IMR-90 (cell line): ENCODE measurements at places on chromosomes 7 and 10. TPM values are rescaled to one million over a fixed set of nuclear protein-coding genes. Genes with fewer than 3 reads are reported as not detected.

The GPR26 gene
- total RNA-seq: not detected in 2 replicates

The TMEM196 gene
- total RNA-seq: not detected in 2 replicates

- DNase-seq: no peak
These were observed 61.7 kb downstream of the PDGFA start for GRCh38 chr7:457814-458510.

- DNase-seq: peak; percentile 54
These were observed 7.5 kb upstream of the SND1 start for GRCh38 chr7:127644484-127644883.

DNA sequence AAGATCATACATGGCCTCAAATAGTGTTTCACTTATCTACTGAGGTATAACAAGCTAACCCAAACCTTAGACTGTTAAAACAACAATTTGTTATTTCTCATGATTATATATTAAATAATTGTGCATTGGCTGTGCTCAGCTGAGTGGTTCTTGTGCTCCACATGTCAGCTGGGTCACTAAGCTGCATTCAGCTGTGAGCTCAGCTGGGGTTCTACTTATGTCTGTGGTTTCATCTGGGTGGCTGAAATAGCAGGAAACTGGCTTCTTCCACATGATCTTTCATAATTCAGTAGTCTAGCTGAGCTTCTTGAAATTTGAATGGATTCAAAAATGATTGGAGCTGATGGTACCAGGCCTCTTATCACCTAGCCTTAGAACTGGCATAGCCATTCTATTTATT, 181.8 kb upstream of the CSTF2T start:
- DNase-seq: no peak

- no peak for DNase-seq
These were observed 199.7 kb upstream of the LRRN3 start for GRCh38 chr7:110891197-110891596.

- no peak for DNase-seq
These were observed 125.2 kb upstream of the RET start for GRCh38 chr10:42951486-42952251.

DNA sequence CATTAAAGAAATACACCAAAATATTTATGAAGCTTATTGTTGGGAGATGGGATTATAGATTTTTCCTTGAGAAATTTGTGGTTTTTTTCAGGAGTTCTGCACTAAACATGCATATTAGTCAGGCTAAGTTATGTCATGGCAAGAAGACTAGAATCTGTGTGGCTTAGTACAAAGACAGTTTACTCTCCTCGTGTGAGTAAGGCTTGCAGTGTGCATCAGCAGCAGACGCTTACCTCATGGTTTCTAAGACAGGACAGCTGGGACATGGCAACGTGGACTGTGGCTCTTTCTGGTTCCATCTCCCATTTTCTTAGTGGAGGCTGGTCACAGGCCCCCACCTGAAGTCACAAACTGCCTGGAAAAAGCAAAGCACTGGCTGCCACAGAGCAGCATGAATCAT, 429.6 kb upstream of the VSTM2A start:
- no peak for DNase-seq

DNA sequence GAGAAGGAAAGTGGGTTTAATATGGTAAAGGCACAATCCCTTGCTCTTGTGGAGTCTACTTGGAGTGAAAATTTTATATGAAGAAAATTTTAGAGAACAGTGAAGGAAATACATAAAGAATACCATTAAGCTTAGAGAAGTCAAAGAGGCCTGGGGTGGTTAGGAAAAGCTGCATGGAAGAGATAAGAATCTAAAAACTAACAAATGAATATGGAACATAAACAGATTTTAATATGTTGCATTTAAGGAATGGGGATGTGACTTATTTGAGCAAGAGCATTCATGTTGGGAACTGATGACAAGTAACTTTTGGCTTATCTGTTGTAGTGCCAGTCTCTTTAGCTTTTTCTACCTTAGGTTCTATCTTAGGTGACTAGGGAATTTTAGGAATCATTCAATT, 31.0 kb downstream of the AHR start:
- DNase-seq: no peak

DNA sequence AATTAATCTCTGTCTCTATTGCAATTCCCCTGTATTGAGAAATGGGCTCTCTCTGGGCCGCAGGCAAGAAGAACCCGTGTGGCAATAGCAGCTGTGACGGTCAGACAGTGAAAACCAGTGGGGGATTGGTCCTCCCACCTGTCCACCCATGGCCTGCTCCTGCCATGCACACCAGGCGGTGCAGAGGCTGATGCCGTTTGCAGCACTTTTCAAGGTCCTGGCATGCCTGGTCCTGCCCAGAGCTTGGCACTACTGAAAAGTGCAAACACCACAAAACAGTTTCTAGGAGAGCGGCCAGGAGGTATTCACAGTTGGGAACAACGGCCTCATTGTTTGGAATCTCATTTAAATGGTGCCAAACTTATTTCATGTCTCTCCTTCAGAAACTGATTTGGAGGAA, 41.5 kb downstream of the PSPH start:
- DNase-seq: no peak
